ENCODE measurements at places on chromosomes 7 and 10. TPM values are rescaled to one million over a fixed set of nuclear protein-coding genes. Genes with fewer than 3 reads are reported as not detected.

Gene NXPH1
- total RNA-seq = not detected

Gene LRRC4
- total RNA-seq = 3.9 TPM

Gene CYP2C9
- total RNA-seq = 0.92 TPM

Gene ELFN1
- total RNA-seq = 0.20 TPM

Gene MMD2
- not detected for total RNA-seq

Gene SORCS1
- total RNA-seq = not detected

Gene SPDYE6
- total RNA-seq = not detected

Gene POLD2
- total RNA-seq = 37.7 TPM

Gene AGBL3
- total RNA-seq = 3.3 TPM

Gene ASZ1
- total RNA-seq = not detected

Gene CHCHD1
- 34.9 TPM for total RNA-seq

Gene GLCCI1
- total RNA-seq = 27.4 TPM

Gene ACHE
- total RNA-seq = 2.9 TPM

Gene ATG9B
- 0.46 TPM for total RNA-seq

Gene HABP2
- total RNA-seq = 10.3 TPM

Gene ANXA8L1
- total RNA-seq = 45.3 TPM

Gene GRID1
- total RNA-seq = 1.5 TPM

Gene IRF5
- 50.7 TPM for total RNA-seq

Gene GARIN1A
- total RNA-seq = 14.8 TPM

Gene RNF148
- 10.9 TPM for total RNA-seq

Gene NPFFR1
- 0.89 TPM for total RNA-seq

Gene SUGCT
- 1.9 TPM for total RNA-seq

Gene SAMD9L
- total RNA-seq = 30.4 TPM

Gene FAM131B
- 0.59 TPM for total RNA-seq

Gene EMX2
- total RNA-seq = 0.09 TPM

Gene METTL27
- total RNA-seq = 23.0 TPM

Gene MKX
- total RNA-seq = 2.1 TPM

Gene POM121
- total RNA-seq = 33.1 TPM

Gene CCDC6
- 66.6 TPM for total RNA-seq

Data from upper lobe of left lung (tissue), 6 donors.